ENCODE measurements at places on chromosomes 3 and 15. TPM values are rescaled to one million over a fixed set of nuclear protein-coding genes. Genes with fewer than 3 reads are reported as not detected.

- H3K27ac ChIP-seq, result no peak overlapping the region
- H3K36me3 ChIP-seq, result no peaks in the 10 kb centered on the region
- DNase-seq, result no peak
- H3K27me3 ChIP-seq, result no peaks in the 10 kb centered on the region
- H3K4me3 ChIP-seq, result no peak overlapping the region
Observed at GRCh38 chr3:65493371-65493882, 545.3 kb downstream of the MAGI1 start.

DNA sequence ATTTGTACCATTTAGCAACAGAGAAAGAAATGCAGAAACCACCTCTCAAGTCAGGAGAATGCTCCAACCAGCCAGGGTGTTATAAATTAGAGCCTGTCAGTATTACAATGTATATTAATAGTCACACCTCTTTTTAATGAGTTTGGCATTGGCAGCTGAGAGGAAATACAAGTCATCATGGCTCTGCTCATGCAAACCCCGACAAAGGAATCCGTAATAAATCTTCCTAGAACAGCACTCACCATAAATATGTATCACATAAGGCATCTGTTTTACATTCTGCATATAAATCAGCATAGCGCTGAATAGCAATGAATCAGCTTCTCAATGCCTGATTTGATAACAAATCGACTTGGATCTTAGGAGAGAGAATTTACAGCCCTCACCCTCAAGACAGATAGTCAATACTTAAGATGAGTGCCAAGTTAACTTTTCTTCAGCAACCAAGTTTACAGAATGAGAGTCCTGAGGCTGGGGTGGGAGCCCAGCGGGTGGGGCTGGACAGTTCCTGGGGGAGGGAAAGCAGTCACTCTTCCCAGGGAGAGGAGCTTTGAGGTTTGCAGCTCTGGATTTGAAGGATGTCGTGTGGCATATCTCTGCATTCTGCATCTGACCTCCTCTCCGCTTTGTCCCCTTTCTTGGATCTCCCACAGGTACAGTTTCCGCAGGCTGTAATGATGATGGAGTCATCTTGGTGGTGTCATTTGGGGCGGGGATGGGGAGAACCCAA, 1034.4 kb upstream of the NR2F2 start:
- no peak overlapping the region for H3K4me3 ChIP-seq

- peaks cover 19% of the 10 kb centered on the region for H3K4me1 ChIP-seq
- DNase-seq, result no peak
- no peak overlapping the region for H3K27ac ChIP-seq
- H3K36me3 ChIP-seq, result no peaks in the 10 kb centered on the region
- H3K27me3 ChIP-seq, result no peaks in the 10 kb centered on the region
Observed at GRCh38 chr15:60643555-60643954, 164.6 kb upstream of the ICE2 start.

GRCh38 chr3:72336821-72337479, 511.3 kb downstream of the SHQ1 start:
- no peaks in the 10 kb centered on the region for H3K36me3 ChIP-seq
- peak overlapping the region; percentile 22 for H3K4me3 ChIP-seq
- peaks cover 48% of the 10 kb centered on the region for H3K4me1 ChIP-seq
- H3K27ac ChIP-seq, result peak overlapping the region; percentile 47

The ITPKA gene
- 0.19 TPM for total RNA-seq

DNA sequence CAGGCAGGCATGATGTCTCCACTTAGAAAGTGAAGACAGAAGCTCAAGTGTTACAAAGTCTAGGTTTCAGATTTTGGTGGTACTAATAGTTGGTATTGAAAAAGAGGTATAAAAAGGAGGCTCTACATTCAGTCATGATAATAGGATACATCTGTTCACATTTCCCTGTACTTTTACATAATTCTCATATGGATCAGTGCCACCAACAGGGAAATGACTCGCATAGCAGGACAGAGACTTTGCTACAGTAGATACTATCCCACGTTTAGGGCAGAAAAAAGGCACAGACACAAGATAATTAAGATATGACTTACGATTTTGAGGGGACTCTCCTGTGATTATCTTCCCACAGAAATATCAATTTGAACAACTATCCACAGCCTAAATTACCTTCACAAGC, 1062.9 kb upstream of the EPHA6 start:
- no peaks in the 10 kb centered on the region for H3K36me3 ChIP-seq
- no peaks in the 10 kb centered on the region for H3K4me1 ChIP-seq
- no peak for DNase-seq
- H3K4me3 ChIP-seq, result no peak overlapping the region
- H3K27me3 ChIP-seq, result no peaks in the 10 kb centered on the region

GRCh38 chr15:24748812-24749439, 73.4 kb downstream of the NPAP1 start:
- H3K4me1 ChIP-seq, result no peaks in the 10 kb centered on the region
- DNase-seq, result no peak
- H3K4me3 ChIP-seq, result no peak overlapping the region
- H3K36me3 ChIP-seq, result no peaks in the 10 kb centered on the region
- H3K27me3 ChIP-seq, result no peaks in the 10 kb centered on the region

DNA sequence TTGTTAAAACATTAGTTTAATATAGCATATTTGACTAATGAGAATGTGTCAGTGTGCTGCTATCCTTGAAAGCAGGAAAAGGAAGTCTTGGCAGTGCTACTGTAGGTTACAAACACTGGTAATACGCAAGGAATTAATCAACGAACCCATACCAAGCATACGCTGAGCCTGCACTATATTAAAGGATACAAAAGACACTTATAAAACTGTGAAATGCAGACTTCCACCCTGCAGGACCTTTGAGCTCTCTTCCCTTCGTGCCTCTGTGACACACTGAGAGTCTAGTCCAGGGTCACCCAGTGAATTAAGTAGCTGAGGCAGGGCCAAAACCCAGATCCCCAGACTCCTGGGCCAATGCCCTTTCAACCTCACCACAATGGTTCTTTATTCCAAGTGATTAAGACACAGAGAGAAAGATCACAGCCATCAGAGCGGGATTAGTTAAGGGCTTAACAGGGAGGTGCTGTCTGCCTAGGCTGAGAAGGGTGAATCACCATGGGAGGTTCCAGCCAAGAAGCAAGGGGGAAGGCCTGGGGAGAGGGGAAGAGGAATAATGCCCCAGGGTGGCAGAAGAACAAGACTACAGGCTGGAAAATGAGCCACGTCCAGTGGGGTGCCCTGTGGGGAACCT, 6.8 kb downstream of the ANXA2 start:
- H3K4me3 ChIP-seq, result peak overlapping the region; percentile 25
- H3K27ac ChIP-seq, result peak overlapping the region; percentile 99
- peaks cover 19% of the 10 kb centered on the region for H3K36me3 ChIP-seq
- H3K4me1 ChIP-seq, result peaks cover 93% of the 10 kb centered on the region

GRCh38 chr3:99846477-99847160, 29.0 kb downstream of the CMSS1 start:
- no peaks in the 10 kb centered on the region for H3K36me3 ChIP-seq
- DNase-seq, result no peak
- no peak overlapping the region for H3K4me3 ChIP-seq
- H3K27me3 ChIP-seq, result no peaks in the 10 kb centered on the region

- H3K4me3 ChIP-seq, result no peak overlapping the region
- H3K4me1 ChIP-seq, result peaks cover 55% of the 10 kb centered on the region
- no peak for DNase-seq
- no peaks in the 10 kb centered on the region for H3K36me3 ChIP-seq
- no peaks in the 10 kb centered on the region for H3K27me3 ChIP-seq
Observed at GRCh38 chr15:45644437-45644836, 9.6 kb downstream of the SQOR start.

The GOLGA6C gene
- total RNA-seq, result not detected

DNA sequence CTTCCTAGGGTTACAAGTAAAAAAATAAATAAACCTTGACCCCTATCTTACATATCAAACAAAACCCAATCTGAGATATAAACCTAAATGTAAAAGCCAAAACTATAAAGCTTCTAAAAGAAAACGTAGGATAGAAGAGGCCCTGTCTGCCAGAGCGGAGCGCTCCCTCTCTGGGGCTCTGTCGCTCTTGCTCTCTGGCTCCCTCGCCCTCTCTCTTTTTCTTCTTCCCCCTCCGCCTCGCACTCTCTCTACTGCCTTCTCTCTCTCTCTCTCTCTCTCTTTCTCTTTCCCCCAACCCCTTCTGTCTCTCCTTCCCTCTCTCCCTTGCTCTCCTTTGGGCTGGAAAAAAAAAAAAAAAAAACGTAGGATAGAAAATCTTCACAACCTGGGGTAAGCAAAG, 21.6 kb downstream of the RYK start:
- DNase-seq, result no peak
- peaks cover 17% of the 10 kb centered on the region for H3K4me1 ChIP-seq

The SNURF gene
- total RNA-seq, result not detected

DNA sequence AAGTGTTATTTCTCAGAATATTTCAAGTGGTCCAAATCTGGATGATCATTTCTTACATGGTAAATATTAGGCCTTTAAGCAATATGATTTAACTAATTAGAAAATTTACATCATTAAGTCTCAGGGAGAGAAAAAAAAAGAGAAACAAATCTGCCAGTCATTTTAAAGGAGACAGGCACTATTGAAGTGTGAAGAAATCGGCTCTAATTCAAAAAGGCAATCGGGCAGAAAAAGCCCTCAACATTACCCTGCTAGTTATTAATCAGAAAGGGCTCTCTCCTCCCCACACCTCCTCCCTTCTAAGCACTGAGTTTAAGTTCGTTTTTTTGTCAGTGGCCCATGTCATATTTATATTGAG, 215.9 kb downstream of the MEIS2 start:
- no peak overlapping the region for H3K4me3 ChIP-seq
- H3K27me3 ChIP-seq, result peaks cover 7% of the 10 kb centered on the region
- H3K36me3 ChIP-seq, result no peaks in the 10 kb centered on the region
- no peak overlapping the region for H3K27ac ChIP-seq
- DNase-seq, result no peak
- H3K4me1 ChIP-seq, result peaks cover 53% of the 10 kb centered on the region

The SRGAP3 gene
- 4.0 TPM for total RNA-seq

GRCh38 chr3:13954266-13954665, 74.4 kb upstream of the WNT7A start:
- no peaks in the 10 kb centered on the region for H3K27me3 ChIP-seq
- H3K4me1 ChIP-seq, result no peaks in the 10 kb centered on the region
- no peak for DNase-seq
- no peak overlapping the region for H3K27ac ChIP-seq

The CKMT1B gene
- 60.7 TPM for total RNA-seq

The FBXW12 gene
- total RNA-seq, result not detected

DNA sequence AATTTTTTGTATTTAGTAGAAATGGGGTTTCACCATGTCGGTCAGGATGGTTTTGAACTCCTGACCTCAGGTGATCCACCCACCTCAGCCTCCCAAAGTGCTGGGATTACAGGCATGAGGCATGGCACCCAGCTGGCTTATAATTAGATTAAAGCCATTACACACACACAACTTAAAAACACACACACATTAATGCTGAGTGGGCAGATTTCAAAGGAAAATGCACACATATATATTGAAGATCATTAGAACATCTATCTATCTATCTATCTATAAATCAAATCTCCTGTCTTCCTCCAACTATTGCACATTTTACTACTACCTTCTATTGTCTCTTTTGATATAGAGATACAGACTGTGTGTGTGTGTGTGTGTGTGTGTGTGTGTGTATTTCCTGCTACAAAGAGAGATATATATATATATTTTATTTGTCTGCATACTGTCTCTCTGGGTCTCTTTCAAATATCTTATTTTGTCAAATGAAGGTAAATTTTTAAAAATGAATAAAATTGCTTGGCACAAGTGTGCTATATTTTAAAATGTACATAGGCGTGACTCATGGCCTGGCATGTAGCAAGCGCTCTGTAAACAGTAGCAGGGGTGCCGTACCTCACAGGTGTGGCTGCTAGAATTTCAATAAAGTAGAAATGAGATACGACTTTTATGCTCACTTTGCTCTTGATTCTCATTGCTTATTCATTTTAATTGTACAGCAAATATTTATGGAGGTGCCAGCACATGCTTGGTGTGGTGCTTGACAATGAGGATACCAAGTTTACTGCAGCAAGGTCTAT, 655.8 kb downstream of the AGBL1 start:
- no peaks in the 10 kb centered on the region for H3K4me1 ChIP-seq
- H3K36me3 ChIP-seq, result no peaks in the 10 kb centered on the region
- H3K27ac ChIP-seq, result no peak overlapping the region
- no peak for DNase-seq

- H3K27ac ChIP-seq, result peak overlapping the region; percentile 1
- no peak for DNase-seq
- peaks cover 53% of the 10 kb centered on the region for H3K4me1 ChIP-seq
- peak overlapping the region; percentile 8 for H3K4me3 ChIP-seq
- H3K36me3 ChIP-seq, result no peaks in the 10 kb centered on the region
Observed at GRCh38 chr3:136186344-136186743, 9.8 kb downstream of the MSL2 start.

The PTPN9 gene
- 13.5 TPM for total RNA-seq

GRCh38 chr3:83498361-83499016, 1460.3 kb upstream of the CADM2 start:
- no peak overlapping the region for H3K4me3 ChIP-seq
- H3K27me3 ChIP-seq, result no peaks in the 10 kb centered on the region
- no peak for DNase-seq
- H3K4me1 ChIP-seq, result no peaks in the 10 kb centered on the region
- no peak overlapping the region for H3K27ac ChIP-seq

DNA sequence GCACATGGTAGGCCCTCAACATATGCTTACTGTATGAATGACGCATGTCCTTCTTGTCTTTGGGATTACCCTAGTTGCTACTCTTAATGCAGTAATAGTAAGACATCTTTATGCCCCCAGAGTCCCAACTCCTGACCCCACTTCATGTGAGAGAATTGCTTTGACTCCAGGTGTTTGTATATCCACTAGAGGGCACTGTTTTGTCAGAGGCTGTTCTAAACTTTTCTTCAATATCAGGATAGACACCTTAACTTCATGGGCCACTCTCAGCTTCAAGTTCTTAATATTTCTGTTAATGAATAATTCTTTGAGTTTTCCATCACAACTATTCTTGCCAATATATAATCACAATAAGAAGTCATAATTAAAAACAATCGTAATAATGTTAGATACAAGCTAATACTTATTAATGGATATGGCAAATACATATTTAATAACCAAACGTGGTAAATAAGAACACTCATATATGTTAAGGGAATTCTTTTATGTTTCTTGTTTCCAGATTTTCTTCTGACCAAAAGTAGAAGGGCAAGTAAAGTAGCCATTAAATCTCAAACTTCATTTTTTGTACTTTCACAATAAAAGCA, 337.2 kb upstream of the DNAJC19 start:
- no peaks in the 10 kb centered on the region for H3K4me1 ChIP-seq
- no peak overlapping the region for H3K27ac ChIP-seq
- DNase-seq, result no peak
- H3K36me3 ChIP-seq, result no peaks in the 10 kb centered on the region

DNA sequence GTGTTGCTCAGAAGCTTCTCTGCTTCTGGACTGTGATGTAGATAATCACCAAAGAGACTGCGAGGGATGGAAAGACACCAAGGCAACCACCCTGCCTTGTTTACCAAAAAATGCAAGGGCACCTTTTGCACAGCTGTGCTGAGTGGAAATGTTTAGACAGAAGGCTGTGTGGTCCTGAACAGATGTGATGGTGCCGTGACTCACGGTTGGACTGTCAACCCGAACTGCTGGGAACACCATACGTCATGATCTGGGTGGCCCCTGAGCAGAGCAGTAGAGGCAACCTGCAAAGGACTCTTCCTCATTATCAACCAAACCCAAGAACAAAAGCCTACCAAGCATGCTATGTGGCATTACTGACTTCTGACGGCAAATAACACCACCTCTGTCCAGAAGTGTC, 61.3 kb upstream of the LPP start:
- no peak overlapping the region for H3K4me3 ChIP-seq
- DNase-seq, result no peak
- no peaks in the 10 kb centered on the region for H3K36me3 ChIP-seq
- H3K27me3 ChIP-seq, result no peaks in the 10 kb centered on the region
- no peak overlapping the region for H3K27ac ChIP-seq

The ERICH6 gene
- not detected for total RNA-seq

The EPHA3 gene
- 2.3 TPM for total RNA-seq

GRCh38 chr15:93037820-93038705, 50.9 kb downstream of the RGMA start:
- no peak overlapping the region for H3K4me3 ChIP-seq
- peak overlapping the region; percentile 10 for H3K27ac ChIP-seq
- no peak for DNase-seq

The FEZF2 gene
- not detected for total RNA-seq

The GRAMD2A gene
- 1.5 TPM for total RNA-seq
